ENCODE measurements at places on chromosomes 7 and 10.

DNA sequence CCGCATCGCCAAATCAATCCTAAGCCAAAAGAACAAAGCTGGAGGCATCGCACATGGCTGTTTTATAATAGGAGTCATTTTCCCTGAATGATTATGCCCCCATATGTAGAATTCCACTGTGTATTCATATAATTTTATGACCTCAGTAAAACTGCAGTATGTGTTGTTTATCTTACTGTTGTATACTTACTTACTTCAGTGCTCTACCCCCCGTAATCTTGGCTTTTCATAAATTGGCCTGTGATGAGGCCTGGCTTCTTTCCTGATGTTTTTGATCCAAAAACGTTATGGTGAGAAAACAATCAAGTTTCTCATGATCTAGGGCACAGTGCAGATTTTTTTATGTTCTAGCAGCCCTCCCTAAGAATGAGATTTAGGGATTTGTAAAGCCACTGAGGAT lies 306.4 kb upstream of the FZD1 start:
- DNase-seq, result no peak

DNA sequence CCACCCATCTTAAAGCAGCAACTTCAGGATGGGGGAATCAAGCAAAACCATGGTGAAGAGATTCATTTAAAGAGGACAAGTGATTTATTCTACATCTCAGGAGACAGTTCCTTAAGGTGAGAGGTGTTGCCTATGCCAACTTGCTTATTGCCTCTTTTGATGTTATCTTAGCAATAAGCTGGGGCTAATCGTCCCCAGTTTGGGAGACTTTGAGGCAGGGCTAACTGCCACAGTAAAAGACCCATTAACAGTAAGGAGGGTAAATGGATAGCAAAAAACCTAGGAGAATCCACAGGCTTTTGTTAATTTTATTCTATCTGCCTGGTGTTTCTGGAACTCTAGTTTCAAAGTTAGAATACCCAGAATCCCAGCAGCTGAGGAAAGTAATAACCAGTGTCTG lies 22.1 kb upstream of the HERPUD2 start:
- DNase-seq, result no peak

DNA sequence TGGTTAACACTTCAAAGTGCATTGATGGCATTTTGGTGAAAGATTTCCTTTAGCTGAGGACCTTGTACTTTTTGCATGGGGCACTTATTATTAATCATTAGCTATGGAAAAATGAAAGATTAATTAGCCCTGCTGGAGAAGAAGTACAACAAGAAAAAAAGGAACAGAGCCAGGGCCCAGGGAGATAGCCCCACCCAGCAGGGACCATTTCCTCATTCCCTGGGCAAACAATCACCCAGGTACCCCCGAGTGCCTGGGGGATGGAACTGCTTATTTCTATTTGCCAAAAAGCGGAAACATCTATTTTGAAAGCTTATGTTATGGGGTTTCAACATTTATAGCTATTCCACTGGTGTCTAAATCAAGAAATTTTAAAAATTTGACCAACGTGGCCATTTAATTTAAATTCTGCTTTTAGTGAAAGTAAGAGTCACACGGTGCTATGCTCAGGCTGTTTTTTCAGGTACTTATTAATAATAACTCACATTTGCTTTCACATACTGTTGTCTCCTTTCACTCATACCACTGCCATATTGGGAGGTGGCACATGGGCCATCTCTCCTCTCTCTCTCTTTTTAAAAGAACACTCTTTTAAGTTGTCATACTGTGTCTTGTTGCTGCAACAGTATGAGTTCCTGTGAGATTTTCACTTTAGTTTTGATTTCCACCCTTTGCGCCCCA lies 143.6 kb upstream of the KIF5B start:
- DNase-seq, result no peak

- peak; percentile 35 for DNase-seq
Observed at GRCh38 chr10:28681928-28682750, 4.8 kb downstream of the BAMBI start.

- DNase-seq, result no peak
Observed at GRCh38 chr10:11562888-11563287, 48.6 kb downstream of the USP6NL start.

GRCh38 chr10:21702633-21703111 lies 168.6 kb downstream of the MLLT10 start:
- DNase-seq, result no peak

- DNase-seq, result no peak
Observed at GRCh38 chr10:121313119-121313875, 284.9 kb downstream of the FGFR2 start.

DNA sequence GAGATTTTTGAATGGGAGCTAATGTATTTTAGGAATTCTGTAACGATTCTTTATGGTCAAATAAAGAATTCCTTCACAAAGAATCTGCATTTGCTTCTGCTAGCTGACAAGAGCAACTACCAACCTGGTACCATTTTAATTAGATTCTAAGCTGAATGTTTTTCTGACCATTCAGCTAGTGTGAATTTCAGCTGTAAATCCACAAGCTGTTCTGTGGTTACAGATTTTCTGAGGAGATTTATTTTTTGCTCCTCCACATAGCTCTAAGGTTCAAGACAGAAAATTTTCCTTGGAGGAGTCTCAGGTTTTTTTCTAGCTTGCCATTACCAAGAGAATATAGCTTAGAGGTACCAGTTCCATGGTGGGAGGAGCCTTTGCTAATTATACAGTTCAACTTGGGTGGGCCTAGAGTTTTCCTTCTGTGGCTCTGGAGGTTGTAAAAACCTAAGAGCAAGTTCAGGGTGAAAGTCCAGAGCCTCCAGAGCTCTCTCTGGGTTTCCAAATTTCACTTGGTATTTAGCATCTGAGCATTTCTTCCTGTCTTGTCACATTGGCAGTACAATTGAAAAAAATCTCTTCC lies 120.1 kb downstream of the JAZF1 start:
- no peak for DNase-seq

- DNase-seq, result no peak
Observed at GRCh38 chr10:11249152-11249807, 231.6 kb downstream of the CELF2 start.

DNA sequence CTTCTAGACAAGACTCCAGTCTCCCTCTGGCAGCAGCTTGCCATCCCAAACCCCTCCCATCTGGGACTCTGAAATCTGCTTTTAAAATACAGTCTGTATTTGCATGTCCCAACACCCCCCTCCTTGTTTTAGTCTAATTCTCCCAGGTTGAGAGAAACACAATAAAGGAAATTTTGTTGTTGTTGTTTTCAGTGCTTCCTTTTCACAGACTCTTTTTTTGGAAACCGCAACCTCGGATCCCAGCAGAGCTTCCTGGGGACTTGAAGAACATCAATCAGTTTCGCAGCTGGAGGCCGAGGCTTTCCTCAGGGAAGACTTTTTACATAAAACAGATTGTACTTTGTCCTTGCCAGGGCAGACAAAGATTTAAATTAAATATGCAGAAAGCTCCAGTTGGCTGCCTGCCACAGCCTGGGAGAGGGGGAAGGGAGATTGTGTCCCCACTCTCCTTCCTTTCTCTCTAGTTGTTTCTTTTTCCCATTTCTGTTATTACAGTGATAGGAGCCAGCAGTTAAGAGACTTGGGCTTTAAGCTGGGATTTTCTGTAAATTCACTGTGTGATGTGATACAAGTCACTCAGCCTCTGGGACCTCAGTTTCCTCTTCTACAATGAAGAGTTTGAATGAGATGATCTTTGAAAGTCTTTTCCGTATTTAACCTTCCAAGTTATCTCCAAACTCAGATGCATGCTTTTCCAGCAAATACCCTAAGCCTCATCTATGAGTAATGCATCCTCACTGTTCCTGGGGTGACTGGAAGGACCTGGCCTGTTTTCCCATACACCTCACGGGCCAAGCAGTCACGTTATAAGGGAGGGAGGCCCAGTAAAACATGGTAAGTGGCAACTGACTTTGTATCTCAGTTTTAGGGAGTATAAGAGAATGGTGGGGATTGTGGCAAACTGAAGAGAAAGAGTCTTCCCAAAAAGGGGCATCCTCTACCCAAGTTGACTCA lies 192.3 kb downstream of the REEP3 start:
- no peak for DNase-seq

DNA sequence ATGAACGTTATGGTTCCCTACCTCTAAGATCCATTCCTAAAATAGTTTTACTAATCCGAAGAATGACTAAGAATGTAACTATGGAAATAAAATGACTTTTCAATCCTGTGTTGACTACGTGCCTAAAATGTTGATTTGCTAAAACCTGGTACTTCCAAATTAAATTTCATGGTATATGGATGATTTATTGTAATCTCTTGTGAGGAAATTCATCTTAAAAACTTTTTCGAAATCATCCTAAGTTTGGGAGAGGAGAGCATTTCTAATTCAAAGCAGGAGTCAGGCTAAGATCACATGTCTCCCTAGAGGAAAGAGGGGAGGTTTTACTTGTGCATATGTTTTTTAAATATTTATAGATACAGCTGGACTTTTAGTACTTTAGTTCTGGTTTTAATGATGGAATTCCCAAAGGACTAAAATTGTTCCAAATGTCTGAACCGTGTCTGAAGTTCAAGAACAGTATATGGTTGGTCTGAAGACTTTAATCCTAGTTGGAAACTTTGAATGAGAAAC lies 483.9 kb downstream of the AUTS2 start:
- no peak for DNase-seq

GRCh38 chr7:148697256-148698006 lies 1.3 kb upstream of the CUL1 start:
- no peak for DNase-seq

DNA sequence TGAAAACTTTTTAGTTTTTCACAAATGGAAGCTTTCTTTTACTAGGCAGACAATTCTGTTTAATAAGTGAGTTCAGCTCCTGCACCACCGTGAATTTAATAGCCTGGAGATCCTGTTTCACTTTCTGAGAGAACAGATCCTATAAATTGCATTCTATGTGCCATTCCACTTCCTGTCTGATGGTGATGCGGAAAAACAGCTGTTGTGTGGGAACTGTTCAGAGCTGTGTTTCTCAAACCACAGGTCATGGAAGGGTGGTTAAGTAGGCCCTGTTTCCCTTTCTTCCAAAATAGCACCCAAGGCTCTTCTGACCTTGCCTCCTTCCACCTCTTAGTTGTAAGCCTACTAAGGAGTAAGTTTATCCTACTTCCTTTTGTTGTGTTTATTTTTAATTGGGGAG lies 97.2 kb upstream of the DKK1 start:
- DNase-seq, result peak; percentile 43

DNA sequence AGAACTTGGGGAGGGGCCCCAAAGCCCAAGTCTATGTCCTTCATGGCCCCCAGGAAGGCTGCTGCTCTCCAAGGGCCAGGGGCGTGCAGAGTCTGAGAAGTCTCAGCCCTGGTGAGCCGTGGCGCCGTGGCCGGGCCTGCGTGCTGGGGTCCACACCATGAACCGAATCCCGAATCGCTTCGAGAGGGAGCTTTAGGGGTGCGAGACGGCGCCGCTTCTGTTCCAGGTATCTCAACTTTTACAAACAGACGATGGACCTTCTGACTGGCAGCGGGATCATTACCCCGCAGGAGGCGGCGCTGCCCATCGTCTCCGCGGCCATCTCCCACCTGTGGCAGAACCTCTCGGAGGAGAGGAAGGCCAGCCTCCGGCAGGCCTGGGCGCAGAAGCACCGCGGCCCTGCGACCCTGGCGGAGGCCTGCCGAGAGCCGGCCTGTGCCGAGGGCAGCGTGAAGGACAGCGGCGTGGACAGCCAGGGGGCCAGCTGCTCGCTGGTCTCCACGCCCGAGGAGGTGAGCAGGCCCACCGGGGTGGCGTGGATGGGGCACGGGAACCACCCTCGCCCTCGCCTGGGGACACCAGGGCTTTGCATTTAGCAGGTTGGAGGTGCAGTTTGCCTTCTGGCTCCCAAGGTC lies 12.7 kb downstream of the STRA8 start:
- no peak for DNase-seq

GRCh38 chr10:118544401-118544948 lies 51.0 kb downstream of the PRLHR start:
- no peak for DNase-seq

- DNase-seq, result no peak
Observed at GRCh38 chr7:142628945-142629344, 120.3 kb upstream of the PRSS1 start.

GRCh38 chr10:7477538-7478334 lies 66.9 kb upstream of the SFMBT2 start:
- DNase-seq, result no peak

DNA sequence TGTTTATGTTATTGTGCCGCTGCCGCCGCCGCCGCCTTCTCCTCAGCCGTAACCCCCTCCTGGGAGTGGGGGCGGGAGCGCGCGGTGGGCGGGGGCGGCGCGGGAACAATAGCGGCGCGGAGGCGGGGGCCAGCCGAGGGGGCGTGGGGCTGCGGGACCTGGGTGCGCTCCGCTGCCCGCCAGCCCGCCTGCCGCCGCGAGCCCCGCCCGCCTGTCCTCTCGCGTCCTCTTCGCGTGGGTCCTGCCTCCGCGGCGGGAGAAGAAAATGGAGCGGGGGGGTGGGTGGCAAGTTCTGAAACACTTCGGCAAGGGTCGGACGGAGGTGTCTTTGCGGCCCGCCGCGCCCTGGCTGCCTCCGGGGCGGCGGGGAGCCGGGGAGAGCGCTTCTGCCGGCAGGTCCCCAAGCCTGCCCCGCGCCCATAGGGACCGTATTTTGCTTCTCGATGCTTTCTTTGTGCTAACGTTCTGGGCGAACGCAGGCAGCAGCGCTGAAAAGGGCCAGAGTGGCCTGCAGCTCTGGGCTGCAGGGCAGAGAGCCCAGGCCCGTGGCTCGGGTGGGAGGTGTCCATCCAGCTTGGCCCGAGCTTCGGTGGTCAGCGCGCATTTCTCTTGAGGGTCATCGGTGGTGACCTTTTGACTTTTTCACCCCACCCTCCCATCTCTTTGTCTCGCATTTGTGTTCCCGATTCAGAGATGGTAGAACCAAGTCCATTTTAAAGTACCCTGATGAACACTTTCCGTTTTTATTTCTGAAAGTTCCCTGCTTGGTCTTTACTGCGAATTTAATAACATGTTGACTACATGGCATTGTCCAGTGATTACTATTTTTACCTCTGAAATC lies 613 bp downstream of the MAPK8 start:
- peak; percentile 48 for DNase-seq

DNA sequence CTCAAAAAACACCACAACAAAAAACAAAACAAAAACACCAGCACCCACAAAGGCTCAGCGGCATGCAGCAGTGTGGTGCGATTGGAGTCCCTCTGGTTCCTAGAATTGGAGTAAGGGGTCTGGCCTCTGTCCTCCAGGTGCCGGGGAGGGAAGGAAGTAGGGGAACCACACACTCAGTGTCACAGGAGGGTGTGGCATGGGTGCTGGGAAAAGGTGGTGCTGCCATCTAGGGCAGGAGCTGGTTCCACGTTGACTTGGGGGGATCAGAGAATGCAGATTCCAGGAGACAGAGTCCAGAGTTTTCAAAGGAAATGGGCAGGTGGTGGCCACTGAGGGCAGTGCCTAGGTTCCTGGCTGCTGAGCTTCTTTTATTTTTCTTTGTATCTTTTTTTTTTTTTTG lies 19.8 kb upstream of the WIPI2 start:
- no peak for DNase-seq

DNA sequence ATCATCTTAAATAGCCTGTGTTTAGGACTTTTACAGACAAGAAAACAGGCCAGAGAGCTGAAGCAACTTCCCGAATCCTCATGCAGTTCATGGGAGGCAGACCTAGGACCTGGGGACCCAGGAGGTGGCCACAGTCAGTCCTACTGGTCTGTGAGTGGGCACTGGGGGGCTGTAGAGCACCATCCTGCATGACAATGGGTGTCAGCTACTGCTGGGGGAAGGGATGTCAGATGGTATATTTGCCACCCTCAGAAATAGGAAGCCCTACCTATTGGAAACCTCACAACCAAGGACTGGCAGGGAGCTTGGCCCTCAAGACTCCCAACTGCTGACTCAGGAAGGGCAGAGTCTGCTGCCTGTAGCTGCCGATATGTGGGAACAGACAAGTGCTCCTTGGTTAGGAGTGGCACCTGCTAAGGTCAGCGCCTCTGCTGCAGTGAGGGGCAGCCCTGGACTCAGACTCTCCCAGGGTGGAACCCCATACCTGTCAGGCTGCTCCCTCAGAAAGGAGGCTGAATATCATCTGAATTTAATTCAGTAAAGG lies 29.7 kb downstream of the OGDH start:
- DNase-seq, result no peak
